Amniotic stem cell (primary cell): ENCODE measurements at places on chromosomes 3 and 15.

GRCh38 chr15:49855917-49856637, 235.2 kb downstream of the DTWD1 start:
- peak; percentile 62 for DNase-seq

- peak; percentile 75 for DNase-seq
Measured at GRCh38 chr3:150319900-150320299, 88.2 kb upstream of the TSC22D2 start.

GRCh38 chr3:122942239-122942638, 85.3 kb downstream of the SEMA5B start:
- DNase-seq, result no peak

DNA sequence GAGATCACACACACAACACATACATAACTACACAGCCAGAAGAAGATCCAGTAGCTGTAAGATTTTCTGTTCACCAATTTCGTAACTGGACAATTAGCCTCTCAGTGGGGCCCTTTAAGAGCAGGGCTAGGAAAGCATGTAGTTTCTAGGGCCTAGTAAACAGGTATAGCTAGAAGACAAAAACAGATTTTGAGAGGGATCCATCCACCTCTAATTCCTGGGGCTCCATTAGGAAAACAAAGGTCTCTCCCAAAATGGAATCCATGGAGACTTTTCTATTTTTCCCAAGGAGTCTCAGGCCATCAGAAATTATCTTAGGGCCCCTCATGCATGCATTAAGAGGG, 10.5 kb downstream of the KIF15 start:
- DNase-seq, result no peak

- DNase-seq, result no peak
Measured at GRCh38 chr3:96319166-96319565, 495.2 kb upstream of the EPHA6 start.

DNA sequence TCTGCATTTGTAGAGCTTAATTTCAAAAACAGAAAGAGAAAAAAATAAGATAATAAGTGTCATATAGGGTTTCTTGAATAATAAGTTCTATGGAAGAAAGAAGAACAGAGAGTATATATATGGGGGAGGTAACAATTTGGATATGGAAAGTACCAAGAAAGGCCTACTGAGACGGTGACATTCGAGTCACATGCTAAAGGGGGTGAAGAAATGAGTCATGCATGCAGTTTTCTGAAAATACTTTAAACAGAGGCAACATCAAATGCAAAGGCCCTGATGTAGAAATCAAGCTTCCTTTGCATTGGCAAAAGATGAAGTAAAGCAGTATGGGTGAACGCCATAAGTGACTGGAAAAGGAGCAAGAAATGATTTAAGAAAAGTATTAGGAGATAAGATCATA, 371.6 kb upstream of the ZNF385D start:
- no peak for DNase-seq

DNA sequence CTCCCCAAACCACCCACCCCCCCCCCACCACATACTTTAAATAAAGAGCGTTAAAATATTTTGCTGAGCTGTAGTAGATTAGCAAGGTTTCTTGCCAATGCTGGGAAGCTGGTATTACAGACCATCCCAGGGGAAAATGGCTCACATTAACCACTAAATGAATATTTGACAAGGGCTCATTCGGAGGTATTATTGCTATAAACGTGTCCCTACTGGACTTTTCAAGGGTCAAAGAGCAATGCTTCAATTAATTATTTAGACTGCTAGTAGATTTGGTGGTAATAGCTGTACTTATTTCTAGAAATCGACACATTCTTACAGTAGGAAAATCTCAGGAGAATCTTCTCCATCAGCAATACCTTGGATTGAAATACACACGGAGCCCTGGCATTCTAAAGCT, 5.2 kb downstream of the SOX2 start:
- DNase-seq, result no peak
